ENCODE measurements at places on chromosomes 16 and 17.
A peak's percentile ranks its signal among the peaks of the same experiment; 100 is the strongest.

- DNase-seq = no peak
Measured at GRCh38 chr17:2484876-2485275, 26.8 kb downstream of the METTL16 start.

- no peak for DNase-seq
Measured at GRCh38 chr16:4631444-4631843, 6.8 kb downstream of the MGRN1 start.

- no peak for DNase-seq
Measured at GRCh38 chr17:14301279-14302090, 604 bp downstream of the HS3ST3B1 start.

DNA sequence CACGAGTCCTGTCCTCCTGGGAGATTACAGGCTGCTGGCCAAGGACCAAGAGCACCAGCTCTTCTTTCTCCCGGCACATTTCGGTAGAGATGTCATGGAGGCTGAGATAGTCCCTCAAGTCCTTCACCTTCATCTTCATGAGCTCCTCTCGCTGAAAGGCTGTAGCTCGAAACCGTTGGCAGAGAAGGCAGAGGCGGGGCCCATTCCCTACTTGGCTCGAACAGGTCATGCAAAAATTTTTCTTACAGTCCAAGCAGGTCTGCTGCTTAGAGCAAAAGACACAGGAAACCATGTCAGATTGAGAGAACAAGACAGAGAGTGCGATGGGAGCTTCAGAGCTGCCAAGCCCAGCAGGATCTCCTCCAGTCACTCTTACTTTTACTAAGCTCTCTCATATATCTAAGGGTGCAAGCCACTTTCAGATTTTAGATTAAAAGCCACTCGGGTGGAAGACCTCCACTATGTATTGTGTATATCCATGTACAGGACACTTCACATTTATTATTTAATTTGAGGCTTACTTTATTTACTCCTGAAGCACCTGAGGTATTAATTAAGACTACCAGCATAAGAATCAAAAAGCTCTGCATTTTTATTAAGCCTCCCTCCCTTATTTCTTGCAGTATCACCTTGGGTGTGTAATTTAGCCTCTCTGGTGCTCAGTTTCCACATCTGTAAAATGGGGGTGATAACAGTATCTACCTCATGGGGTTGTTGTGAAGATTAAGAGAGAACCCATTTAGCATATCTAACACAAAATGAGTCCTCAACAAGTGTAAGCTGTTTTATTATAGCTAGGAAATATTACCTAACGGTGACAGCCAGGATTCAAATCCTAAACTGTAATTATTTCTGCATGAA is 41.4 kb downstream of the LIG3 start:
- DNase-seq = no peak

GRCh38 chr16:67244387-67245185 is 2.7 kb downstream of the FHOD1 start:
- DNase-seq = peak; percentile 98

Data from EL (cell line).